ENCODE measurements at places on chromosomes 2 and 18.
A peak's percentile ranks its signal among the peaks of the same experiment; 100 is the strongest.

GRCh38 chr18:50080316-50080715 is 114.6 kb downstream of the MYO5B start:
- no peak for DNase-seq

DNA sequence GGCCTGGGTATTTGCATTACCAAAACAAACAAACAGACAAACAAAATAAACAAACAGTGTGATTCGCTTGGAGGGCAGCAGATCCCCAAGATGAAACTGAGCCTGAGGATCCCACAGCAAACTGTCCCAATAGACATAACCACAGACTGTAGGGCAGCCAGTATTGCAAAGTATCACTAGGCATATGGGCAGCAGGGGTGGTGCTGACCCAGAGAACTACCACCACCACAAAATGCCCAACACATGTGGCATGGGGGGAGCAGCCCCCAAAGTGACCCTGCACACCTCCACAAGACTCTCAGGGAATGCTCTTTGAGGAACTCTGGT is 330.1 kb downstream of the CYRIA start:
- DNase-seq: no peak

GRCh38 chr2:44937688-44938240 is 3.7 kb upstream of the SIX3 start:
- DNase-seq: no peak

- no peak for DNase-seq
Measured at GRCh38 chr18:12518832-12519531, 111.3 kb downstream of the PRELID3A start.

GRCh38 chr2:105313877-105314276 is 15.7 kb downstream of the TGFBRAP1 start:
- DNase-seq: no peak

- no peak for DNase-seq
Measured at GRCh38 chr18:50523165-50523564, 36.7 kb upstream of the MAPK4 start.

DNA sequence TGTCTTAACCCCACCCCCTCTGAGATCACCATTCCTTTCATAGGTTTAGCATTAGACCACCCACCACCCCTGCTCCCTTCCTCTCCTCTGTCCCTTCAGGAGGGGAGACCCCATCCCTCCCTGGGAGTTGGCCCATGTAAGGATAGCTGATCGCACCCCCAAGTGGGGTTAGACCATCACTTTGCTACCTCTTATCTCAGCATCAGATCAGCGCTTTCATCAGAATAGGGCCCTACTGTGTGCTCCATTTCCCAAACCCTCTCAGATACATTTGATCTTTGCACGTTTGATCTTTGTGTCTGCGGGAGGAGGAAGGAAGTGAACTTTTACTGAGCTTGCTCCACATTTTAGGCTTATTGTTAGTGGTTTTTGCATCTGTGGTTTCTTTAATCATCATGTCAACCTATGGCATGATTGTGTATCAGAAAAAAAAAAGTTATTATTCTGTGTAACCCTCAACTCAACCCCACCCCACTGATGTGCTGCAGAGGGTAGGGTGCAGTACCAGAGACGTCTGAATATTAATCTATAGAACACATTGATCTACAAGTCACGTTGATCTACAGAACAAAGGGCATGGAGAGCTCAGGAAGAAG is 81.2 kb downstream of the PDCL3 start:
- DNase-seq: no peak

- DNase-seq: no peak
Measured at GRCh38 chr2:204923957-204924356, 378.7 kb downstream of the PARD3B start.

GRCh38 chr2:74507926-74508520 is 528 bp upstream of the PCGF1 start:
- DNase-seq: peak; percentile 85

GRCh38 chr2:176554101-176555048 is 285.1 kb downstream of the MTX2 start:
- DNase-seq: peak; percentile 64

- DNase-seq: no peak
Measured at GRCh38 chr2:143771939-143772338, 642.7 kb downstream of the ARHGAP15 start.

GRCh38 chr2:57891086-57891712 is 155.4 kb upstream of the VRK2 start:
- DNase-seq: peak; percentile 59

GRCh38 chr2:164671664-164672396 is 50.5 kb upstream of the GRB14 start:
- DNase-seq: peak; percentile 66

GRCh38 chr18:13540477-13541182 is 185.7 kb downstream of the FAM210A start:
- no peak for DNase-seq

DNA sequence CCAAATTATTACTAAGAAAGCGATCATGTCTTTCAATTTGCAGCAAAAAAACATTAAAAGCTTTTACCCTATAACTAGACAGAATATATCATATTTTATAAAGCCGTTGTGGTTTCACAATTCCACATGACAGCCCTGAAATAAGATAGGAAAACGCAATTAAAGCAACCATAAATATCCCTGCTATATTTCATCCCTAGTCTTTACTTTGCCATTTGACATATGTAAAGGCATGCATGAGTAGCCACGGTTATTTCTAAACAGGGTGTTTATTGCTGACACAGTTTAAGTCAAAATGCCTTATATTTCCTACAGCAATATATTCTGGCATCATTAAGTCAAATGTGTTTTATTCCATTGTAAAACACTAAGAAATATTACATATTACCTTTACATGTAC is 239.9 kb downstream of the DSEL start:
- no peak for DNase-seq

GRCh38 chr2:240226672-240227537 is 86.4 kb upstream of the OTOS start:
- DNase-seq: no peak

DNA sequence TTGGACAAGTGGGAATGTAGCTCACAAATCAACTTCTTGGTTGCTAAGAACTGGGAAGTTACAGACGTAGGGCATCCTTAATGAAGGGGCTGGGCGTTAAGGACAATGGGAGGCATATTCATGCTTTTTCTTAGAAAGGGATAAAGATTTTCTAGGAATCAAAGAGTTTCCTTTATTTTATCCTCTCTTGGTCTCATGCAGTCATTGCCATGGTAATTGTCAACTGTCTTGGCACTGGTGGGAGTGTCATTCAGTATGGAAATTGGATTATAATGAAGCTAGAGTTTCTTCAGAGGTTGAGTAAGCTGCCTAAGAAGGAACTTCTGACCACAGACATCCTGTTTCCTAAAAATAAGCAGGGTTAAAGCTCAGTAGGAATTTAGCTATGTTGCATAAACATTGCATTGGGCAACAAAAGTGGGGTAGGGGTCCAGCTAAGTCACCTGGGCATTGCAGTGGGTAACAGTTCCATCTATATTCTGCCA is 114.0 kb downstream of the LYPD6B start:
- DNase-seq: peak; percentile 50

DNA sequence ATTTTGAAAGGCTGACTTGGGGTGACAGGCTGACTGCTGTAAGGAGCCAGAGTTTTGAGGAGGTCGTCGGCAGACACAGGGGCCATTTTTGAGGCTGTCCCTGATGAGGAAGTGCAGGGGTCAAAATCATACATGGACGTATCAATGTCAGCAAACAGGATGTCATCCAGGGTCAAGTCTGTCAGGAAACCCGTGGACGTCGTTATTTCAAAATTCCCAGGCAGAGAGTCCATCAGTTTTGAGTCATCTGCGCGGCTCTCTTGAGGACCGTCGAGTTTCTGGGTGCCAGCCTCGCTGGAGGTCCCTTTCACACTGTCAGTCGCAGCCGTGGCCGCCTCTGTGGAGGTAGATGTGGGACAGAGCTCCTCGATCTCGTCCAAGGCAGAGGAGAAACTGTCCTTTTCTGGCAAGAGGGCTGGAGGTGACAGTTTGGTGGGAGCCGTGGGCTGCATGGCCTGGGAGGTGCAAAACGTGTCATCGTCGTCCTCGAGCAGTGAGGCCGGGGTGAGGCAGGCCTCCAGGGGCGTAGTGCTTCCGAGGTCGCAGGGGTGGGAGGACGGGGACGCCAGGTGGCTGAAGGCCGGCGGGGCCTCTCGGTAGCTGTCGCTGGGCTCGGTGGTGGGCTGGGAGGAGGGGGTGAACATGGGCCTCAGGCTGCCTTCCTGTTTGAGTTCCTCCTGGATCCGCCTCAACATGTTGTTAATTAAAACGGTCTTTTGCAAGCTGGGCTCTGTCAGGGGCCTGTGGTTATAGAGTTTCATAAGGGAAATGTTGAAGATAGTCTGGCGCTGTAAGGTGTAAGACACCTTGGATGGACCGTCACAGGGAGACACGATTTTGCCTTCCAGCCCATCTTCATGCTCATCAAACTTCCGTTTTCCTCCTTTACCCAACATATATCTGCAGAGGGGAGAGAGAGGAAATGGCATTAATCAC is 17.5 kb downstream of the SERTAD2 start:
- no peak for DNase-seq

DNA sequence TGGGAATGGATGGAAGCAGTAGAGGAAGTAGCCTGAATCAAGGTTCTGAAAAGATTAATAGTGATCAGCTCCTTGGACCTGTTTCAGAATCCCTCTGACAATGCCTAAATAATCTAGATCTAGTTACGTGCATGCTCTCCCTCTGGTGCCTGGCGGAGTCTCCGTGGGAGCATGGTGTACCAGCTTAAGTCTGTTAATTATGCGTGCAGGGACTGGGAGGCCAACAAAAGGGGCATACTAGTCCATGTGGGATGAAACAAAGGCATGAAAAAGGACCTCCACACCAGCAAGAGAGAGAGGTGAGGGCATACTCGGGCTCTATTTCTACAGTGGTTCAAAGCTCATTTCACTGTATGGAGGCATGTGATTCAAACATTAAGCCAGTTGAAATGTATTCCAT is 200.3 kb downstream of the DPP4 start:
- DNase-seq: no peak

DNA sequence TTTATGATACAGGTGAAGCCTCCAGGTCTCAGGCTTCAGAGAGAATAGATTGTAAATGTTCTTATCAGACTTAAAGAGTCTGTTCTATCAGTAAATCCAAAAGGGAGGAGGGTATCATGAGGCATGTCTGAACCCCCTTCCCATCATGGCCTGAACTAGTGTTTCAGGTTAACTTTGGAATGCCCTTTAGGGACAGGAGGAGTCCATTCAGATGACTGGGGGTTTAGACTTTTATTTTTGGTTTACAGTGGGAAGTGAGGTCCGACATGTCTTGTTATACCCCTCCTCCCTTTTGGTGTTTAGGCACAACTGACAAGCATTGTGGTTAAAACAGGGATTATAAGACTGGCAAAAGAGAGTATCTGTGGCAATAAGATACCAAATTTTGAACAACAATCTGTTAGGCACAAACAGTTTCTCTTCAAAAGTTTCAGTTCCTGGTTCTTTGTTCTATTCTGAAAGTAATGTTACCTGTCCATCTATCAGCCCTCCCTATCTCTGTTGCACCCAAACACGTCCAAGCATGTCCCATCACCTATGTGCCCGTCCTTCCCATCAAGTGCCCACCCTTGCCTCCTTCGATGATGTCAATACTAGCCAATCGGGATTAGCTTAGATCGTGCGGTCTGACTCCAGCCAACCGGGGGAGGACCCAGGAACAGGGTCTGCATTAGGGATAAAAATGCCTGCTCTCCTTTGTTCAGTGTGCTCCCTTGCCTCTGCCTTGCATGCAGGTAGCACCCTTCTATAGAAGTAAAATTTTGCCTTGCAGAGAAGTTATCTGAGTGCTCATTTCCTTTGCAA is 16.4 kb downstream of the TCF23 start:
- no peak for DNase-seq

DNA sequence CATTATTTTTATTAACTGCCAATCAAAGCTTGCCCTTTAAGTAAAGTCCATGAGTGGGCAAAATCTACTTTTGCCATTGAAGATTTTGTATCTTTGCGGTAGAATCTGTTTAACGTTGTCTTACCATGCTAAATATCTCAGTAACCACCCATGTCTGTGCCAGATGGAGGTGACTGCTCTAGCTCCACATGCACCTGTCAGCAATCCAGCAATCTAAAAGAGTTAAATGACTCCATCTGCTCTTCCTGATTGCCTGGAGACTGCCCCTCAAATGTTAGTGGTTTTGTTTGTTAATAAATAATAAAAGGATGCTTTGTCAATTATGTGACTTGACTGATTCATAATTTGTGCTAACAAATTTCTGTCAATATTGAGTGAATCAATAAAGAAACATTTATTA is 141.7 kb downstream of the RBM43 start:
- DNase-seq: no peak

DNA sequence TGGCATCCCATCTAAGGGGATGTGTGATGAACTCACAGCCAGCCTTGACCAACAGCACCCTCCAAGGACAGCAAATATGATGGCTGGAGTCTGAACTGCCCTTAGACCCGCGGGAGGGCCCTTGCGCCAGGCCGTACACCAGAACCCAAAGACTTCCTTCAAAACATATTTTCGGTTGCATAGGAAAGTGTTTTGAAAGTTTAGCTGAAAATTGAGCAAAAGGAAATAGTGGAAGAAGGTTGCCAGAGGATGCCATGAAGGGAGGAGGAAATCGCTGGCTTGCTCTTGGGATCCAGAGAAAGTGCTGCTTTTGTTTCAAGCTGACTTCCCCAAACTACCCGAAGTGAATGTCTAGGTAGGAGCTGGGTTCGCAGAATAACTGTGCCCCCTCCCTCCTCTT is 61.3 kb downstream of the IL1R2 start:
- DNase-seq: no peak

DNA sequence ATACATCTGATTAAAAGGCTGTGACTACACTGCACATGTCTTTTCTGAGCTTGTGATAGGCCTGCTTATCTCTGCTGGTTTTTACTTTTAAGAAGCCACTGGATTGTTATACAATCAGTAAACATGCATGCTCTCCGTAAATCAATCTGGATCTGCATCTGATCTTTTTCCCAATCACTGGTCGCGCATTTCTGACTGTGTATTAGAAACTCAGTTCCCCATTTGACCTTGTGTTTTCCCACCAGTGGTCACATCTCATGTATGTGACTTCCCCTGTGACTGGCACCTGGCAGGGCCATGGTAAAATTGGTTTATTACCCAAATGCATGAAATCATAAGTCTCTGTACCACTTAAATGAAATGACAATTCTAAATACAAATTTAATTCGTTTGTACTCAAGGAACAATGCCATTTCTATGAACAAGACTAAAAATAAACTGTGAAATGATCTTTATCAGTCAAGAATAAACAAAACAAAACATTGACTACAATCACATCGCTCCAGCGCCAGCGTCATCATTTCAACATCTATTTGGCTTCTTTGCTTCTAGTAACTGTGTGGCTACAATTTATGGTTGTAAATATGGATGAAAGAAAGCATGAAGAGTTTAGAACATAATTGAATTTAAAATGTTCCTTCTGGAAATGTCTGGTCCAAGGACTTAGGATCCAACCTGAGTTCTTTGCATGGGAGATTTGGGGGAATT is 396.6 kb upstream of the TRIB2 start:
- no peak for DNase-seq

Measured in EH (cell line).